ENCODE measurements at places on chromosomes 5 and 9.

DNA sequence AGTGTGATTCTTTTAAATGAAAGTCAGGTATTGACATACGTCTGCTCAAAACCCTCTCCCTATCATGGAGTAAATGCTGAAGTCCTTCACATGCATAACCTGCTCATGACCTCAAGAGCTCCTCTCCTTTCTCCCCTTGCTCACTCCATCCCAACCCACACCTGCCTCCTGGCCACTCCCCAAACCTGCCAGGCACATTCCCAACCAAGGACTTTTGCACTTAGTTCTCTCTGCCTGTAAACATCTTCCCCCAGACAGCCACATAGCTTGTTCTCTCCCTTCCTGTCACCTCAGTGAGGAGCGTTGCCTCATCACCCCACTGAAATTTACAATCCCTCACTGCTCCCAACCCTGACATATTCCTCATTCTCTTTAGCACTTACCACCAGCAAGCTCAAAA lies 8.7 kb downstream of the SETD9 start:
- DNase-seq = peak; percentile 23

DNA sequence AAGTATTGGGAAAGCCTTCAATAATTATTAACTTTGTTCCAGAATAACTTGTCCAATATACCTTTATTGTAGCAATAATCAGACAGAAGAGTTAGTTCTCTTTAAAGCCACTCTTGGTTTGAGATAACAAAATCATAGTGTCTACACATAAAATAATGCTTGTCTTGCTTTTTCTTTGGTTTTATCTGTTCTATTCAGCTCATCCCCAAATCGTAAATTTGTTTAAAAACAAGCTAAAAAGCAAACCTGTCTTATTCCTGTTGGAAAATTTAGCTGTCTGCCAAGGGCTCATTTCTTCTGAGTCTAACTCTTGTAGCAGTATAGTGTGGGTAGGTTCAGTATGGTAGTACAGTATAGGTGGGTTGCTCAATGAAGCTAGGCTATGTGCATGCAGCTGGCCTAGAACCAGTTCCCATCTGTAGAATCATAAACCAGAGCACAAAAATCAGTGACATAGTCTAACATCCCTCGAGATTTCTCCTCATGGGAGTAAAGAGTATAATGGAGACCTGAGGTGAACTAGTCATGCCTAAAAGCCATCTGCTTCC lies 17.9 kb upstream of the APBA1 start:
- DNase-seq = no peak

GRCh38 chr5:180389252-180390101 lies 36.3 kb upstream of the GFPT2 start:
- peak; percentile 68 for DNase-seq

DNA sequence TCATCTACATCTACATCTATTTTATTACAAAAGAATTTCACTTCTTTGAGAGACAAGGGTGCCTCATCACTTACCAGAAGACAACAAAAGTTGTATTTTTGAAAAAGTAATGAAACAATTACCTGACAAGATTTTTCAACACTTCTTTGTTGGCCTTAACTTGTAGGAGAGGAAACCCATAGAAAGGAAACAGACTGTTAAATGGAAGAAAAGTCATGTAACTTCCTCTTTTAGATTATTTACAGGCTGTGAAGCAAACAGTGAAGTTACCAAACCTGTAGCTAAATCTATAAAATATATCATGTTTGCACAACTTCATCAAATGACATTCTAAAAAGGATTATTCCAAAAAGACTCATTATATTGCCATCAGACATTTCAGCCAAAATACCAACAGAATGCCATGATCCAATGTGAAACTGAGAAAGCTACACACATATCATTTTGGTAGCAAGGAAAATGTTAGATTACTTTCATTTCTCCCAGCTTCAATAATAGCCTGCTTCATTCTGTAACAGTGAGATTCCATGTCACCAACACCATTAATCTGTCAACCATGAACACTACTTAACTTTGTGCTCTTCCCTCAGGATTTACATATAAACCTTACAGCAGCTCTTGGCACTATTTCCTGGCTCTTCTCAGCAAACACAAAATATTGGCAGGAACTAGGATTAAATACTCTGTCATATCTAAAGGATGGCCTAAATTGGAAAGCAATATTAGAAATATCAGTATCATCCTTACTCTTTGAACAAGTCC lies 122.5 kb downstream of the MCTP1 start:
- no peak for DNase-seq
